Stimulated activated CD4-positive, alpha-beta T cell treated with anti-CD3 and anti-CD28 coated beads, Interleukin-4, amount 100 ng/mL, for 48 hours (primary cell): ENCODE measurements at places on chromosomes 1 and 21.

DNA sequence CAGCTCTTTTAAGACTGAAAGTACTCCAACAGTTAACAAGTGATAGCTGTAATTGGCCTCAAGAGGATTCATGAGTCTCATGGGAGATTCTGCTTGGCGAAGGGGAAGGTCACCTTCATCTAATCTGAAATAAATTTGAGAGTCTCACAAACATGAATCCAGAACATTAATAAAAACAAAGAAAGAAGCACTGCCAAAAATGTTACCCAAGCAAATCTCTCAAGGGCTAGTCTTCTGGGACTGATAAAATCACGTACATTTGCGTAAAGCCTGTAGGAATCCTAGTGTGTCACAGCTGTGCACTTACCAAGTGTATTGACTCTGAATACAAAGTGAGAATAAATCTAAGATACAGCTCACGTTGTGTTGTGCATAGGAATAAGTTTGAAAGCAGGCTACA is 21.2 kb upstream of the NUF2 start:
- DNase-seq = no peak

DNA sequence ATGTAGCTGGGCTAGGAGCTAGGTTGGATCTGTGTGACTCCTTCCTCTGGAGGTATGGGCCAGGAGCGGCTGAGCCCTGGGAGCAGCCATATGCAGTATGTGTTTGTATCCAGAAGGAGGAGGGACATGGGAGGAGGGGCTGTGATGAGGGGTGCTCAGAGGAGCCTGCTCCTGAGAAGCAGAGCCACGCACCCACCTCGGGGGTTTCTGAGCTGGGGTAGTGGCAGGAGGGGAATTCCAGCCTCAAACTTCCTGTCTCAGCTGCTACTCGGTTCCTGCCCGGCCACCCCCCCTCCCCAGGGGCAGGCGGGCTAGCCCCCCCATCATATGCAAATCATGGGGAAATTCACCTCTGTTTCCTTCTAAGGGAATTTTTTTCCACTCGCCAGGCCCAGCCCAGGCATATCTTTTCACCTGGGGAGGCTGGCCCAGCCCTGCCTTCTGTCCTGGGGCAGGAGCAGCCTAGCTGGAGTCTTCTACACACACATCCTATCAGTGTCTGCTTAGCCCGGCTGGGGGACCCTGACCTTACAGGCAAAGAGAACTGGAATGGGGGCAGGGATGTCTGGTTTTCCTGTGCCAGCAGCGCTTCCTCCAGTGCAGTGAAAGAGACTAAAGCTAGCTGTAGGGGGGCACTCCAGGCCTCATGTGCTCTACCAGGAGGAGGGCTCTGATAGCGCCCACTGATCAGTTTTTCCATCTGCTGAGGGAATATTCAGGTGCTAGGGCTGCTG is 3.0 kb downstream of the ZC3H12A start:
- peak; percentile 65 for DNase-seq

DNA sequence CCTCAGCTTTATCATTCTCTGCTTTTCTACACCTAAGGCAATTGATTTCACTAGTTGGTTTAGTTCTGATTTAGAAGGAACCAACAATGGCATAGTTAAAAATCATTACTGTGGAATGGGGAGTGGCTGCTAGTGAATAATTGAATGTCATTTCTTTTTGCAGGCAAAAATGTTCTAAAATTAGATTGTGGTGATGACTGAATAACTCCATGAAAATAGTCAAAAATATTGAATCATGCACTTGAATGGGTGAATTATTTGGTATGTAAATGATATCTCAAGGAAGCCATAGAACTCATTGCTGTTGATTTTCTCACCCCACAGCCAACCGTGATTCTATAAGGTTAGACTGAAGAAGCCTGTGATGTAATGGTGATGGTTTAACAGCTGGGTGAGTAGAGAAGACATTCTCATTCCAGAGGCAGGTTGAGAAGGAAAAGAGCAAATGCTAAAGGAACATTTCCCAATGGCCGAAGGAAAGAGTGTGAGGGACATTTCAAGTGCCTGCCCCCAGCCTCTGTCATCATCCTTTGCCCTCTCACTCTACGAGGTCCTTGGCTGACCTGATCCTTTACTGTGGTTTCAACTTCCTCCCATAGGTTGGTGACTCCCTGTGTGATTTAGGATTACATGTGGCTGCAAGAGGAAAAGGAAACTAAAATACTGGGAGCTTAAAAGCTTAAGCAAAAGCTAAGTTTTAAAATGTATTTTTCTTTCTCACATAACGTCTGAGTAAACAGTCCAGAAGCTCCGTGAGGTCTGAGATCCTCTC is 12.5 kb downstream of the OVAAL start:
- no peak for DNase-seq

- no peak for DNase-seq
These were observed at the start of gene FCN3 for GRCh38 chr1:27374362-27375086. FCN3 (minus strand) TSS chr1:27374824; CDS start chr1:27374818, 6 bp downstream.

DNA sequence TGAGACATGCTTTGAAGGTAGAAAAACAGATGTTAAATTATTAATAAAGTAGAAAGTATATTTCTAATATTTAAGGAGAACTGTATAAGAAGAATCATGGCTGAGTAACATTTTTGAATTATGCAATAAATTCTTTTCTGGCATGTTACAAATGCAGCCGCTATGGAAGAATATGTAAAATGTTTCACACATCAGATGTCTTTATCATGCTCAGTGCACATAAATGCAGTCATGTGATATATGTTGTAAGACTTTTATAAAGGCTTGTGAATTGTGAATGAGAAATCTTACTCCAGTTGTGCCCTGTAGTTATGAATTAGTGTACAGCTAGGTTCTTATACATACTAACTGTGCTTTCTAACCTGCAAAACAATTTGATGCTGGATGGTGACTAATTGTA is 53.5 kb downstream of the LRRC8B start:
- no peak for DNase-seq

DNA sequence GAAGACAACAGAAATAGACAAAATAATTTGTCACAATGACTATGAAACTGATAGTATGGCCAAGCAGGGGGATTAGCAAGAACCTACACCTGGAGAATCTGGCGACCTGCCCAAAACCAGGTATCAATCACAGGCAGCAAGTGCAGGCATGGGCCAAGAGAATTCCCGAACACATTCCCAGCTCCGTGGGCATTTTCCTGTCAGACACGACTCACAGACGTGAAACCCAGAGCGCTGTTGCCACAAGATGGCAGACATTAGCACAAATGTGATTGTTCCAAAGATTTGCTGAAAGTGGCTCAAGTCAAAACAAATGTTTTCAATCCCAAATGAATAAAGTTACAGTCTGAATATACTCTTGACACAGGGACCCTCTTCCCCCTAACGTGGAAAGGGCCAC is 36.8 kb downstream of the HLCS start:
- DNase-seq = no peak

DNA sequence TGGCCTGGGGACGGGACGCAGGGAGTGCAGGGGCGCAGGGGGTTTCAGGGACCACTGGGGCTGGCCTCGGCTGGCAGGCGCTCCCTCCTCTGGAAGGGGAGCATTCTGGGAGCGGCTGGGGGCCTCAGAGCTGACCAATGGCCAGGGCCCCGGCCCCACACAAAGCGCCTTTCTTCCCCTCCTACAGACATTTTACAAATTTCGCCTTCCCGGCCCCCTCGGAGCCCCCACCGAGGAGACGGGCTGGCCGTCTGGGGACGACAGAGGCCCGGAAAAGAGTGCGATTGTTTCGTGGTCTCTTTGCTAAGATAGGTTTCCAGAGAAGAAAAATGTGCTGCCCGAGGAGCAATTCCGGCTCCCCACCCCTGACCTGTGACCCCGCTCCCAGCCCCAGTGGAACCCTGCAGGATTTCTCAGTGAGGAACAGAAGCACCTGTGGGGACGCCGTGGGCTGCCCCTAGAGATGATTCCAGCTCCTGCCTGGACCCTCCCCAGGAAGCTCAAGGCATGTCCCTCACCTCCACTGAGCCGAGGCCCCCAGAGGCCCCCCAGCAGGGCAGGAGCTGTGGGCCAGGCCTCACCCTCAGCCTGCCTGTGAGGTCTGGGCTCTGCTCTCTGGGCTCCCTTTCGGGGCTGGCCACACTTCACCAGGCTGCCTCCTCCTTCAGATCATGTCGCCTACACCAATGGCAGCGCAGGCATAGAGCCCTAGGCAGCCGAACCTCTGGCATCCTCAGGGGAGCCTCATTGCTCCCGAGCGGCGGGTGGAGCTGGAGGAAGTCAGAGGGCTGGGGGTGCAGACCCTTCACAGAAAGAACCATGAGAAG is 15.0 kb upstream of the PLEKHG5 start:
- no peak for DNase-seq

DNA sequence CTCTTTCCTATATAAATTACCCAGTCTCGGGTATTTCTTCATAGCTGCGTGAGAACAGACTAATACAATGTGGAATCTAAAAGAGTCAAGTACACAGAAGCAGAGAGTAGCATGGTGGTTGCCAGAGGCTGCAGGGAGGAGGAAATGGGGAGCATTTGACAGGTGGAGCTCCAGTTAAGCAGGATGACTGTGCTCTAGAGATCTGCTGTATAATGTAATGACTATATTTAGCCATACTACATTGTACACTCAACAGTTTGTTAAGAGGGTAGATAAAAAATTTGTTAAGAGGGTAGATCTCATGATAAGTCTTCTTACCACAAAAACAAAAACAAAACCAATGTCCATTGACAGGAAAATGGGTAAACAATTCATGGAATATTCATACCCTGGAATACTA is 82.1 kb downstream of the MT1HL1 start:
- DNase-seq = no peak

- DNase-seq = no peak
These were observed 720 bp upstream of the BSDC1 start for GRCh38 chr1:32394890-32395432.
